Endothelial cell (in vitro differentiated cells): ENCODE measurements at places on chromosomes 1 and 21.
A peak's percentile ranks its signal among the peaks of the same experiment; 100 is the strongest.

GRCh38 chr1:94024104-94024792 lies 96.7 kb downstream of the ABCA4 start:
- no peak overlapping the region for H3K27ac ChIP-seq
- no peak overlapping the region for H3K4me3 ChIP-seq
- DNase-seq, result no peak
- peaks cover 5% of the 10 kb centered on the region for H3K27me3 ChIP-seq
- H3K4me1 ChIP-seq, result peaks cover 41% of the 10 kb centered on the region
- H3K36me3 ChIP-seq, result peaks cover 25% of the 10 kb centered on the region

GRCh38 chr1:56501888-56502287 lies 77.5 kb downstream of the PLPP3 start:
- H3K36me3 ChIP-seq, result peaks cover 19% of the 10 kb centered on the region
- H3K4me1 ChIP-seq, result peaks cover 33% of the 10 kb centered on the region
- no peak for DNase-seq
- H3K27me3 ChIP-seq, result peaks cover 10% of the 10 kb centered on the region
- no peak overlapping the region for H3K4me3 ChIP-seq
- no peak overlapping the region for H3K27ac ChIP-seq

DNA sequence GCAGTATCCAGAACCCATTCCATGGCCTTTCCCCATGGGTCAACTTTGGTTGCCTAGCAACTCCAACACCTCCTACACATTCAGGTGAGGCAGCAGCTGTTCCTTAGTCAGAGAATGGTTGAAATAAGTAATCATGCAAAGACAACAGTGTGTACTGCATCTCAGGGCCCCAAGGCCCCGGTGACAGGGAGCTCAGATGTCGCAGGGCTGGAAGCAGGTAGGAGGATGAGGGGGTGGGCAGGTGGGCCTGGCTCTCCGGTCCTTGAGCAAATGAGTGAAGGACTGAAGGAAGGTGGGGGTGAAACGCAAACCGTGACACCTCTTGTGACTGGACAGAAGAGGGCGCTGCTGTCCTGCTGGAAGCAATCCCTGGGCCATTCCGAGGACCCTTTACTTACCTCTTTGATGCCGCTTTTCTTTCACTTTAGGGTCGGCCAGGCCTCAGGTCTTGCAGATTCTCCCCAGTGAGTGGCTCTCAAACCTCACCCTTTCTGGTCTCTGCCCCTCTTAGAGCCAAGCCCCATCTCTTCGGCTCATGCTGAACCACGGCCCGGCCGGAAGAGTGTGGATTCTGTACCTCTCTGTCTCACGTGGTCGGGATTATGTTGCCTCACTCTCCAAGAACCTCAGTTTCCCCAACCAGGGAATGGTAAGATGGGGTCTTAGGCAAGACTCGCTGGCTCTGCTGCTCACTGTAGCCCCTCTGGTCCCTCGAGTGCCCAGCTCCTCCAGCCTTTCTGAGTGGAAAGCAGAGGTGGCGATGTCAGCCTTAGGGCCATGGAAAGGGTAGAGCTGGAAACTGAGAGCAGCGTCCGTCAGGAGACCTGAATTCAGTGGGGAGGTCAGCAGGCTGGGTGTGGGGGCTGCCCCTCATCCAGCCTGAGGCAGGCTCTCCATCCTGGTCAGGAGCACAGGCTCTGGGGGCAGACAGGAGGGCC lies 5.6 kb upstream of the KCNA10 start:
- H3K27ac ChIP-seq, result no peak overlapping the region
- DNase-seq, result peak; percentile 73
- peaks cover 4% of the 10 kb centered on the region for H3K4me1 ChIP-seq
- no peak overlapping the region for H3K4me3 ChIP-seq
- H3K27me3 ChIP-seq, result peaks cover 6% of the 10 kb centered on the region

DNA sequence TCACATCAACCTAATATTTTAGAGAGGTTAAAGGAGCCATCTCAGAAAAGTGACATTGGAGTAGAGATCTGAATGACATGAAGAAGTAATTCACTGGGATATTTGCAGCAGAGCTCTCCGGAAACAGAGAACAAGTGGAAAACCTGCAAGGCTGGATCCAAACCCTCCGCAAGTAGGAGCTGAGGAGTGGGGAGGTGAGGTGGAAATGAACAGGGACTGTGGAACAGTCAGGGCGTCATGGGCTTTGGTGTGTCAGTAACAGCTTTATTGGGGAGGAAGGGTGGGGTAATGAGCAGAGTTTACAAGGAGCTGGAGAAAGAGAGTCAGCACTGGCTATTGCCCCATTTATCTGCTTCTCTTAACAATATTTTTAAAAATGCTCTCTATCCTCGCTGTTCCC lies 9.3 kb upstream of the IVL start:
- no peaks in the 10 kb centered on the region for H3K36me3 ChIP-seq
- peaks cover 6% of the 10 kb centered on the region for H3K4me1 ChIP-seq
- DNase-seq, result no peak
- no peak overlapping the region for H3K27ac ChIP-seq
- no peak overlapping the region for H3K4me3 ChIP-seq

DNA sequence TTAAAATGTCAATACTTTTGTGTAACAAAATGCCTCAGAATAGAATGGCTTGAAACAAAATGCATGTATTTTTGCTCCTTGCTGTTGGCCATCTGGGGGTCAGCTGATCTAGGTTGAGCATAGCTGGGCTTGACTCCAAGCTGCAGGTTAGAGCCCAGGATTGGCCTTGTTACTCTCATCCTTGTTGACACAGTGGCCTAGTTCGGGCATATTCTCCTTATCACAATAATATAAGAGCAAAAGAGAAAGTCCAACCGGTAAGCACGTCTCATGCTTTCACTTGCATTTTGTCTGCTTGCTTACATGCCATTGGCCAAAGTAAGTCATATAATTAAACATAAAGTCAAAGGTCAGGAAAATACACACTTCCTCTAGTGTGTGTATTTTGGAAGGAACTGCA lies 456.2 kb downstream of the KCNT2 start:
- H3K4me1 ChIP-seq, result no peaks in the 10 kb centered on the region
- H3K4me3 ChIP-seq, result no peak overlapping the region
- H3K27me3 ChIP-seq, result no peaks in the 10 kb centered on the region
- no peaks in the 10 kb centered on the region for H3K36me3 ChIP-seq
- DNase-seq, result no peak

GRCh38 chr1:102498929-102499328 lies 502.2 kb upstream of the OLFM3 start:
- H3K27ac ChIP-seq, result no peak overlapping the region
- no peaks in the 10 kb centered on the region for H3K36me3 ChIP-seq
- no peak for DNase-seq
- no peak overlapping the region for H3K4me3 ChIP-seq
- H3K4me1 ChIP-seq, result no peaks in the 10 kb centered on the region

DNA sequence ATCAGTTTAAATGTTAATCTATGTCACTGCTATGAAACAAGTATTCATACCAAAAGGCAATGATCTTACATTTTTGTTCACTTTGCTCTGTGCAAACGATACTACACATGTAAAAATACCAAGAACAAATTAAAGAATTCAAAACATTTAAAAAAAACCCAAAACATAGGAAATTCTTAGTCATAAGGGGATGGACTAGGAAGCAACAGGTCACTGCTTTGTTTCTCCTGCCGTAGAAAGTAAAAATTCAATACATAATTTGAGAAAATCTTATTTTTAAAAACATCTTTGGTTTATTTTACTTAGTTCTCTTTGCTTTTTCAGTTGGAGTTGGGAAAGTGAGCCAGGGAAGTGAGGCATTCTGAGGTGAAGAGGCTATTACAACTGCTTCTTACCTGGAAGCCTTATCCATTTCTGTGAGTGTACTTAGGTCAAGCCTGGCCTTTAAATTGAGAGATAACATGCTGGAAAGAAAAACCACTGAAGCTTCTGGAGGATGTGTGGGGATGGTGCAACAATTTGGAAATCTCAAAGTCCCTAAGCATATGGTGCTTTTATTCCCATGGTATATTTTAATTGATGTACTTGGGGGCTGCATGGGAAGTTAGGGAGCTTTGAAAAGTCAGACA lies 183.5 kb downstream of the CDC42BPA start:
- no peak for DNase-seq
- peaks cover 20% of the 10 kb centered on the region for H3K36me3 ChIP-seq
- peaks cover 9% of the 10 kb centered on the region for H3K4me1 ChIP-seq
- H3K4me3 ChIP-seq, result no peak overlapping the region

DNA sequence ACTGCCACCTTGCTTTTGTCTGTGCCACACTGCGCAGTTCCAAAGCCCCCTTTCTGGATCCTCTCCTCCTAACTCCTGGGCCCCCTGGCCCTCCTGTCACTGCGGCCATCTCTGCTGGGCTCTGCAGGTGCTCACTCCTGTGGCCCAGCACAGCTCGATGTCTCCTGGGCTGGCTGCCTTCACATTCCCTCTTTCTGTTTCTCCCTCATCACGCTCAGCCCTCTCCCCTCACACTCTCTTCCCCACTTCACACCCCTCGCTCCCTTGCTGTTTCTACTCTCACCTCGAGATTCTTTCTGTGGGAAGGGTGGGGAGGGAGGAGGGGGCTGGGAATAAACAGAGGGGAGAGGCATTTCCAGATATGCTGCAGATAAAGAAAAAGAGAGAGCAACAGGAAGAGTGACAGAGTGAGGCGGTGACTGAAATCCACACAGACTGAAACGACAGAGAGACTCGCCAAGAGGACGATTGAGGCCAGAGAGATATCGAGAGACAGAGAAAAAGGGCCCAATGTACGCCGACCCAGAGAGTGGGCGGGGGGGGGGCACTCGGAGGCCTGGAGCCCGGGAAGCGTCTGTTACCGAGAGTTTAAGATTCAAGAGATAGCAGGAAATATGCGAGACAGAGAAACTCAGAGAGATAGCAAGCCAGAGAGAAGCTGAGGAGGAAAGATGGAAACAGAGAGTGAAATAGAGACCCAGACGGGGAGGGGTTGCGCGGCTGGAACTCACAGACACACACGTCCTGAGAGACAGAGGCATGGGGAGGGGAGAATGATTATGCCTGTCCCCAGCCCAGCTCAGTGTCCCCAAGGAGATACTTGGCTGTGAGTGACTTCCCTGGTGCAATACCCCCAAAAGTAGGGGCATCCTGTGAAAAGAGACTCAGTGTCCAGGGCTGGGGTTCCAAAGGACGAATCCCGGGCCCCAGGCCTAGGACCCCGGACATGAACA lies 666 bp downstream of the CSF3R start:
- H3K27ac ChIP-seq, result no peak overlapping the region
- no peaks in the 10 kb centered on the region for H3K36me3 ChIP-seq
- DNase-seq, result no peak
- no peak overlapping the region for H3K4me3 ChIP-seq

DNA sequence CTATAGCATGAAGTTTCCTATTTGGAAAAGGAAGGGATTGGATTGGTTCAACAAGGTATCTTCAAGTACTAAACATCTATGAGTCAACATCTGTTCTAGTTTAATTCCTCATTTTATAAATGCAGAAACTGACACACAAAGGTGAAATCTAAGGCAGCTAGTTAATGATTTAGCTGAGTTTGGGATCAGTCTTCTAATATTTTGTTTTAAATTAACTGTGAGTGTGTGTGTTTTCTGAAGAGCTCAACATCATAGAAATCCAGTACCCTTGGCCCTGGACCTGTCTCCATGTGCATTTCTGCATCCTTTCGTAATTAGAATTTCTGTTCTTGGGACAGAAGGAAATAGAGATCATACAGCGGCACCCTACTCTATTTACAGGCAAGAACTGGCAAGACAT lies 105.9 kb downstream of the RGS2 start:
- H3K27me3 ChIP-seq, result peaks cover 1% of the 10 kb centered on the region
- H3K36me3 ChIP-seq, result peaks cover 4% of the 10 kb centered on the region
- no peak overlapping the region for H3K4me3 ChIP-seq
- H3K27ac ChIP-seq, result no peak overlapping the region
- no peaks in the 10 kb centered on the region for H3K4me1 ChIP-seq

DNA sequence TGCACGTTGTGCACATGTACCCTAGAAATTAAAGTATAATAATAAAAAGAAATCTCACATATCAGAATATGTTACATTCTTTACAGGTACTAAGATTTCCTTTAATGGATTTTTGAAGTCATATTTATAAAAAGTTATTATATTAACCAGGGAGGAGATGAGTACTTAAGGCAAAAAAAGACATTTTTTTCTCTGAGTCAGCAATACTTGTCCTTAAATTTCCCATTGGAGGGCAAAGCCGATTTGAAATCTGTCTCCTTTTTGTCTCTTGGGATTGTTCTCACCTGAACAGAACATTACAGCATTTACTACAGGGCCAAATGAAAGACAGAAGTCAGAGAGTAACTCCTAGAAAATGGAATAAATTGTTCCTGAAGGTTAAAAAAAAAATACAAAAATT lies 26.3 kb upstream of the SLC16A1 start:
- DNase-seq, result no peak
- no peak overlapping the region for H3K4me3 ChIP-seq
- no peak overlapping the region for H3K27ac ChIP-seq
- H3K4me1 ChIP-seq, result no peaks in the 10 kb centered on the region

DNA sequence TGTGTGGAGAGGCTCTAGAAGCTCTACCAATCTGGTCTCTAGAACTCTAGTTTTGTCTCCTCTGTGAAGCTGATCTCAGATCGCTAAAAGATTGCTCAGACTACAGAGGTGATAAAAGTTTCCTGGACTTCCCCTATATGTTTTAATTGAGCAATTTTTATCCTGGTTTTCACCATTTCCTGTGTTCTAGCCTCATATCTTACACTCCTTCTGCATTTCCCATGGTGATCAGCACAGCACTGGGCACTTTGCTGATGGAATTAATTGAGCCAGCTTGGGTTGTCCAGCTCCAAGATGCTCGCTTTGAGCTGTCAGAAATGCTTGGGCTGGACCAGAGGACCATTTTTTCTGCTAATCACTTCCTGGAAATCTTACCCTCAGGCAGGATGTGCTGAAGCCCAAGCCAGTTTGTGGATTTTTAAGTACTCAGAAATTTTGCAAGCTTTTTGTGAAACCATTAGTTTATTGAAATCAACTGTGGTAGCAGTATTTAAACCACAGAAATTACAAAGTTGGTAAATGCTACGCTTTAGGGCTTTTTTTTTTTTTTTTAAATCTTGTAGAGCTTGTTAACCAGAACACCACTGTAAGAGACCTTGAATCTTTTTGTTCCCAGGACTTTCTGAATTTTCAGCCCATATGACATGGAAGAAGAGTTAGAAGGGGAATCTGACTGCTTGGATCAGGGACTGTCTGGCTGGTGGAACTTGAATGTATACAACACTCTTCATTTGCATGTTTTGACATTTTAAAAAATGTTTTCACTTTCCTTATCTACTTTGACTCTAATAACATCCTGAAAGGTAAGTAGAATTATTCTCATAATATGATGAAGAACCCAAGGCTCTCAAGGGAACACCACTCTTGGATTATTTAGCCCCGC lies 28.4 kb downstream of the CD48 start:
- H3K4me3 ChIP-seq, result no peak overlapping the region
- DNase-seq, result no peak
- peak overlapping the region; percentile 45 for H3K27ac ChIP-seq
- H3K4me1 ChIP-seq, result peaks cover 13% of the 10 kb centered on the region

DNA sequence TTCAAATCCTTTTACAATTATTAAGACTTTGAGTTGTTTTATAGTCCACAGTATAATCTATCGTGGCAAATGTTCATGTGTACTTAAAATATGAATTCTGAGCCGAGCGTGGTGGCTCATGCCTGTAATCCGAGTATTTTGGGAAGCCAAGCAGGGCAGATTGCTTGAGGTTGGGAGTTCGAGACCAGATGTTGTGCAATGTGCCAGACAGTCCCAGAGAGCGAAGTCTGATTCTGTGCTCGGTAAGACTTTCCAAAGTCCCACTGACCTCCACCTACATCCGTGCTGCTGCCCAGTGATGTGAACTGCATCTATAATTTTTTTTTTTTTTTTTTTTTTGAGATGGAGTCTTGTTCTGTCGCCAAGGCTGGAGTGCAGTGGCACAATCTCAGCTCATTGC lies 52.2 kb downstream of the VPS26C start:
- H3K27ac ChIP-seq, result no peak overlapping the region
- no peak overlapping the region for H3K4me3 ChIP-seq
- H3K4me1 ChIP-seq, result peaks cover 5% of the 10 kb centered on the region
